ENCODE measurements at places on chromosomes 13 and 19.

DNA sequence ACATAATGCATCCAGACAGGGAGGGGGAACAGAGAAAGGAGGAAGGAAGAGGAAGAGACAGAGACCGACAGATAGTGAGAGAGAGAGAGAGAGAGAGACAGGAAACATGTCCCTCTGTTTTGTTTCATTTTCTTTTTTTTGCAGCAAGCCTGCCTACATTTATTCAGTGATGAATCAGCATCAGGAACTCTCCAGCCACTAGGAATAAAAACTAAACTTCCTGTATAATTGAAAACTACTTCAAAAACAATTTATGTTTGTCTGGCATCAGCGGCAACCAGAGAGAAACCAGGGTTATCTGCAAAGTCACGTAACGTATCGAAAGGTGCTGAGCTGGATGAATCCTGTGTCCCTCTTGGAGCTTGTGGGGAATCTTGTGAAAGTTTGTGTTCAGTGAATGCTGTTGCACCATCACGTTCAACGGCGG, 148.6 kb upstream of the SOX21 start:
- no peak for DNase-seq
- H3K4me1 ChIP-seq = no peaks in the 10 kb centered on the region
- H3K27me3 ChIP-seq = peaks cover 4% of the 10 kb centered on the region
- H3K4me3 ChIP-seq = no peak overlapping the region

GRCh38 chr13:20441879-20442278, 83.8 kb downstream of the CRYL1 start:
- no peak overlapping the region for H3K27ac ChIP-seq
- H3K36me3 ChIP-seq = no peaks in the 10 kb centered on the region
- H3K4me1 ChIP-seq = no peaks in the 10 kb centered on the region
- no peak overlapping the region for H3K4me3 ChIP-seq
- no peak for DNase-seq

- DNase-seq = no peak
- no peaks in the 10 kb centered on the region for H3K36me3 ChIP-seq
- no peaks in the 10 kb centered on the region for H3K27me3 ChIP-seq
- H3K27ac ChIP-seq = no peak overlapping the region
- H3K4me1 ChIP-seq = no peaks in the 10 kb centered on the region
Observed at GRCh38 chr19:29672933-29673336, 7.7 kb downstream of the PLEKHF1 start.

DNA sequence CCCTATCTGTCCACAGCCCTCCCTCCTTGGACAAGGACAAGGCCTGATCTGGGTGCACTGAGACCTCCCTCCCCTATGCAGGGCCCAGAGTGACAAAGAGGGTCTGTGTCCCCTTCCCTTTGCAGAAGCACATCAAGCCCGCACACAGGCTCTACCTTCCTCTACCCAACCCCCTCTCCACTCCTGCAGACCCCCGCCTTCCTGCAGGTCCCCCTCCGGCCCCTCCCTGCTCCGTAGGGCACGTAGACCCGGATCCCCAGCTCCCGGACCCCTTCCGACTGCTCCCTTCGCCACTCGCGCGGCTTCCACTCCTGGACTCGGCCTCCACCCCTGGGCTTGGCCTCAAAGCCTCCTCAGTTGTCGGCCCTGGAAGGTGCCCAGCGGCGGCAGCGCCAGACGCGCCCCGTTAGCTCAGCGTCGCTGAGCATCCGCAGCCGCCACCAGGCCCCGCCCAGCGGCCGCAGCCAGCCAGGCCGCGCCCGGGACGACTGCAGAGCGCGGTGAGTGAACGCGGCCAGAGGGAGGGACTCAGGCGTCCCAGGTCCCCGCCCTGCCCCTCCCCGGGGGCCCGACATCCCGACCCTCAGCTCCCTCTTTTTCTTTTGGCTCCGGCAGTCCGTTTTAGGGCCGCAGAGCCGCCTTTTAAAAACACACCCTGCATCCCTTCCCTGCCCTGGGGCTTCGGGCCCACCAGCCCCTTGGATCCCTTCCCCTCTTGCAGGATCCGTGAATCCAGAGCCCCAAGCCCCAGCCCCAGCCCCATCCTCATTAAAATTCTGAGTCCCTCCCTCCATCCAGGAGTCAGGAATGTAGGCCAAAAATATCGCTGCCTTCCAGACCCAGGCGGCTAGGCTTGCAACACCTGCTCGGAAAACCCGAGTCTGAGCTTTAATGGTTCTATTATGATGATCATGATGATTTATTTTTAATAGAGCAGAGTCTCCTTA, 1.5 kb upstream of the MYADM start:
- peak overlapping the region; percentile 32 for H3K4me3 ChIP-seq
- peaks cover 37% of the 10 kb centered on the region for H3K4me1 ChIP-seq
- H3K36me3 ChIP-seq = no peaks in the 10 kb centered on the region
- DNase-seq = peak; percentile 71

DNA sequence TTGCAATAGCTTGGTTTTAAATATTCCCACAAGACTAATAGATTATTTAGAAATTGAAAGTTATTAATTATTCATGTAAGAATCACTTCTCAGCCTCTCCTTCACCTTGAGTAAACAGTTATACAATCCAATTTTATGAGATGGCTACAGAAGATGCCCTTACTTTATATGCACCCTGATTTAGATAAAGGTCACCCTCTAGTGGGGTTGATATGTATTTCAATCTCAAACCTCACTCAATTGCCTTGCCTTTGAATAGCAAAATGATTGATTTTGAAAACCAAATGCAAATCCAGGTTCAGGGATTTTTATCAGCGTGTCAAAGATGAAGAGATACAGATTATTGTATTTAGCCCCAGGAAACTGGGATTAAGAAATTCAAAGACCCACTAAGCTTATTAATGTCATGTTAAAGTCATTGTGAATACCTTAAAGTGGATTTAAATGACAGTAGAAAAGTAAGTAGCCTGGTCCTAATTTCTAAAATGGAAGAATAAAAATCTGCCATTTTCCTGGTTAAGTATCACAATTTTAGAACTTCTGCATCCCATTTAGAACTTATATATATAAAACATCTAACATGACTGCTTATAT, 305.1 kb downstream of the ITGBL1 start:
- H3K27ac ChIP-seq = no peak overlapping the region
- H3K36me3 ChIP-seq = no peaks in the 10 kb centered on the region
- no peaks in the 10 kb centered on the region for H3K4me1 ChIP-seq
- DNase-seq = no peak
- H3K4me3 ChIP-seq = no peak overlapping the region
- no peaks in the 10 kb centered on the region for H3K27me3 ChIP-seq

Data from Caco-2 (cell line).